ENCODE measurements at places on chromosomes 7 and 10. TPM values are rescaled to one million over a fixed set of nuclear protein-coding genes. Genes with fewer than 3 reads are reported as not detected.

The CYP3A7 gene
- total RNA-seq, result not detected

GRCh38 chr10:86888585-86889381, 68.6 kb downstream of the MMRN2 start:
- no peak for DNase-seq

The SUN3 gene
- total RNA-seq, result 0.84 TPM

GRCh38 chr10:34824870-34825269, 9.8 kb upstream of the PARD3 start:
- DNase-seq, result no peak

DNA sequence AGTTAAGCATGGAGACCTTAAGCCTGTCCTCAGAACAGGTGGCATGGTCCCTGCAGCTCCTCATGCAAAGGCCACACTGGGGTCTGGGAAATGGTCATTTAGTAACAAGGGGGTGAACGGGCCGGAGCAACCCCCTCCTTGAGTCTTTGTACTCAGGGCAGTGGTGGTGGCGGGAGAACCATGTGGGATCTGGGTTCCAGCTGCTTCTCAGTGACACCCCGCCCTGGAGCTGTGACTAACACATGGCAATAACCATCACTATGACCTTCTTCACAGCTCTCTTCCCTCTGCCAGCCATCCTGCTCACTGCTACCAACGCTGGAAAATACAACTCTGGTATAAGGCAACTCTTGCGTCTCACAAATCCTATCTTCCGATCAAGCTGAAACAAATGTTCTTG, 203.4 kb upstream of the FRMD4A start:
- DNase-seq, result no peak

The ACSM6 gene
- total RNA-seq, result not detected

GRCh38 chr7:157822688-157823031, 485.9 kb downstream of the DNAJB6 start:
- no peak for DNase-seq

DNA sequence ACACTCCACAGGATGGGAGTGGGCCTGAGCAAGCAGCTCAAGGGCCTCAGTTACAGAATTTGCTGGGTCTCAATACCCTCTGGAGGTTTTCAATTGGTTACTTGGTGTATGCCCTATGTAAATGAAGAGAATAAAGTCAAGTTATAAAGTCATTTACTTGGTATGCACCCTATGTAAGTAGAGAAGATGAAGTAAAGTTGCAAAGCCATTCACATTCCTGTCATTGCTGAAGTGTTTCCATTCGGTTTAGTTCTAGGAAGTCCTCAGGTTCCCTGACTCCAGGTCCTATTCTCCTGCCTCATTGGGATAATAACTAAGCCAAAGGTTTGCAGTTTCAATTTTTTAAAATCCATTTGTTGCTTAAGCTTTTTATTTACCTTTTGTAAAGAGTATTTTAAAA, 272.6 kb upstream of the NPSR1 start:
- no peak for DNase-seq

The CHCHD3 gene
- 26.0 TPM for total RNA-seq

DNA sequence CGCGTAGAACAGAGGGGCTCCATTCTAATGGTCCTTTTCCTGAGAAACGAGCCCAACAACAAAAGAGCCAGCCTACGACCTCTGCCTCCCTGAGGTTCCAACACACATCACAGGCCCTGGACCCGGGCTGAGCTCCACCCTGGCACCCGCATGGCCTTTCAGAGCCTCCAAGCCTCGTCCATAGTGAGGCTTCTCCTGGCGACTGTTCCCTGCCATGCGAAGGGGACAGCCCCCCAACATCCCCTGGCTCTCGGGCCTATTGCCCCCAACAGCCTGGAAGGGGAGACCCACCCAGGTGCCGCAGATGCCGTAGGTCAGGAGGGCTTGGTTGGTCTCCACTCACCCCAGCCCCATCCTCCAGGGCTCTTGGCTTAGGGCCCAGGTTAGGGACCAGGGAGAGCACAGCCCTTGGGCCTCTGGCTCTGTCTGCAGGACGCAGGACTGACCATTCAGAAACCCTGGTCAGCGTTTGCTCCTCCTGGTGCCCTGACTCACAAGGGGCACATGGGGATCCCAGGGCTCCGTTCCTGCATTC, 91.5 kb downstream of the TCERG1L start:
- no peak for DNase-seq

GRCh38 chr7:40000734-40001315, 50.8 kb downstream of the CDK13 start:
- DNase-seq, result no peak

- no peak for DNase-seq
Measured at GRCh38 chr10:109106604-109107003, 816.7 kb downstream of the XPNPEP1 start.

GRCh38 chr7:27392477-27392876, 149.9 kb downstream of the EVX1 start:
- DNase-seq, result no peak

The TFEC gene
- total RNA-seq, result 1.9 TPM

DNA sequence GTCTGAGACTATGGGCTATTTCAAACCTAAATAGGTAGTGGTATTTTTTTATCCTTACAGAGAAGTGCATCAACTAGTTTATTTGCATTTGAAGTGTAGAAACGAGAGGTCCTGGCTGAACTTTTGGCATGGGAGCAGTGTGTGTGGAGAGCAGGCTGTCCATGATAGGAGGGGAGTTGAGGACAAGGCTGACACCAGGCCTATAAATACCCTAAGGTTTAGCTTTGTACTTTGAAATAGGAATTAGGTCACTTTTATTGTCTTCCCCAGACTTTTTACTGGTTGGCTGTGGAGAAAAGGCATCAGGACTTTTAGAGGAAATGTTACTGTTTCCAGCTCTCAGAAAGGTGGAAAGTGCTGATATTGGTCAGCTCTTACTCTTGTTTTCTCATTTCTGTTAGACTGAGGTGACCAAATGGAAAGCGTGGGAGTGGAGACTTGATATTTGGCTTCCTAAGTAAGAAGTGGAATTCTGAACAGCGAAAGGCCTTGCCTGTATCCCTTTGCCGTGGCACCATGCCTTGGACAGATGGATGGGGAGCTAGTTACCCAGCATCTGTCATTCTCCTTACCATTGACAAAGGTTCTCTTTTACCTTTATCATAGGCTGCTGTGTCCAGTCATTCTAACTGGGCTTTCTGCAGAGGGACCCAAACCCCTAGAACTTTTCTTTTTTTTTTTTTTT, 46.0 kb downstream of the GBF1 start:
- no peak for DNase-seq

The FAM180A gene
- total RNA-seq, result not detected

DNA sequence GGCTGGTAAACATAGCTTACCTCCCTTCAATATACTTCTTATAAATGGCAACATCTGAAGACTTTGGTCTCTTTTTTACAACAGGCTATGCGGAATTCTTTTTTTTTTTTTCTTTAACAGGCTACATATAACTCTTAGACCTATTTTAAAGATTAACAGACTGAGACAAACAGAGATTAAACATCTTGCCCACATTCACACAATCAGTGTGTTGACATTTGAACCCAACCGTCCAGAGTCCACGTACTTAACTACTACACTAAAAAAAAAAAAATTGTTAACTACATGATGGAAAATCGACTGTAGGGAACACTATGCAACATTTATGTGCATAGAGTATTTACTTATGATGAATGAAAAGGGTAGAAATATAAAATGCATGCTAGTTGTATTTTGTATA, 298.5 kb downstream of the ELMO1 start:
- DNase-seq, result no peak

GRCh38 chr7:70645279-70645678, 486.7 kb upstream of the GALNT17 start:
- no peak for DNase-seq

DNA sequence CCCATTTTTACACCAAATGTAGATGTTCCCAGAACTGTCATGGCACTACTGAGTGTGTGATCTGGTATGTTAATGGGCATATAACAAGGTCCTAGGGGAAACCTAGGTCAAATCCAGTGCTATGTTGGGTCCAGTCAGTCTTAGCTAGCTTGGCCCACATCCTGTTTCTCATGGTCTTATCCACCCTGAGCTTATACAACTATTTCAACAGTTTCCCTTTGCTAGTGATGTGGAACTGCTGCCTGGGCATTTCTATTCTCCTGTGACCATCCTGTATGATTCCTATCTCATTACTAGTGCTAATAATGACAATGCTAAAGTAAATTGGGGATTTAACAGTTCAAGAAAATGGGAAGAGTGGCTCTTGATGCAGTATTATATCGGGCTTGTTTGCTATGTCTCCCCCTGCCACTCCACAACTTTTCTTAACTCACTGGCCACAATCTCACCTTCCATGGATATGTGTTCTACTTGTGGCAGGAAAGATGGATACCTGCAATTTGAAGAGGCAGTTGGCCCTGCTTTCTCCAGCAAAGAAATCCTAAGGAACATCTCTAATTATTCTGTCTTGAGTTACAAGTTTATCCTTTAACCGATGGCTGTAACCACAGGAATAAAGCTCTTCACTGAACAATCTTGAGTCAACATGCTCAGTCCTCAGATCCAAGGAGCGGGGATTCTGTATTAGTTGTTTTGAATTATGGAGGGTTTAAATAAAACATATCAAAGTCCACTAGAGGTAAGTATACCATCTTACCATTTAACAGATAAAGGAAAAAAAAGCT, 707.8 kb downstream of the XPNPEP1 start:
- no peak for DNase-seq

The DNA2 gene
- 6.3 TPM for total RNA-seq

- no peak for DNase-seq
Measured at GRCh38 chr7:125512373-125512772, 582.7 kb upstream of the POT1 start.

The MRC1 gene
- not detected for total RNA-seq

GRCh38 chr10:49744924-49745605, 17.1 kb downstream of the OGDHL start:
- no peak for DNase-seq
